ENCODE measurements at places on chromosomes 5 and 9.

DNA sequence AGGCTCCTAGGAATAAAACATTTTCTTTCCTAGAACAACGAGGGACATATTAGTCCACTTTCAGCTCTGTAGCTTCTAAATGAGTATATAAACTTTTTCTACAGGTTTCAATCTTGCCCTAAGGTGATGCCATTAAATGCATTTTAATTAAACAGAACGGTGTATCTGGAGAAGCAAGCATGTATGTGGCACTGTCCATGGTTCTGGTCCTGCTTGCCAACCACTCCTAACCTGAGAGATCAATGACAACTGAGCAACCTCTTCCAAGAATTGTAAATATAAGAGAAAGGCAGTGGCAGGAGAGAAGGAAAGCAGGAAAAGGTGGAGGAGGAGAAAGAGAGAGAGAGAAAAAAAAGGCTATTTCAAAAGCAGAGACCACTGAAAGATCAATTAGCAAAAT lies 95.6 kb upstream of the SPOCK1 start:
- no peak for DNase-seq

GRCh38 chr5:126492939-126493338 lies 69.7 kb downstream of the GRAMD2B start:
- DNase-seq: no peak

GRCh38 chr5:132224716-132225115 lies 2.9 kb downstream of the P4HA2 start:
- DNase-seq: no peak

DNA sequence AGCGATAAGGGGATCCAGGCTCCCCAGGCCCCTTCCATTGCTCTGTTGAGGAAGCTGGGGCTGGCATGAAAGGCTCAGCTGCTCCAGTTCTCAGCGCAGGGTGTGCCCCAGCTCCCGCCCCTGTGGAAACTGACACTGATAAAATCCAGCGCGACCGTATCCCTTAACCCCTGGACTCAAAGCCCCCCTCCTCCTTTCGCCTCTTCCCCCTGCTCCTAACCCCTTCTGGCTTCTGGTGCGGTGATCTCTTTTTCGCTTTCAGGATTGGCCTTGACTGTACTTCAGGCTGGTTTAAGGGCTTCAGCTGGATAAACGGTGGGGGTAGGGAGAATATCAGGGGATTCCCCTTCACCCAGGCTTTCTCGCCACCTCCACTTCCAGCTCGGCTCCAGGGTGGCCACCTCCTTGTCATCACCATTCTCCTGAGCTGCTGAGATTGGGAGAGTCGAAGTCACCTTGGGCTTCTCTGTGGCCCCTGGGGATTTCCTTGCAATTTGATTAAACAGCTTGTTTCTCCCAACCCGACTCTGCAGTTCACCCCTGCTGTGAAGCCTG lies 843 bp downstream of the BSPRY start:
- no peak for DNase-seq

DNA sequence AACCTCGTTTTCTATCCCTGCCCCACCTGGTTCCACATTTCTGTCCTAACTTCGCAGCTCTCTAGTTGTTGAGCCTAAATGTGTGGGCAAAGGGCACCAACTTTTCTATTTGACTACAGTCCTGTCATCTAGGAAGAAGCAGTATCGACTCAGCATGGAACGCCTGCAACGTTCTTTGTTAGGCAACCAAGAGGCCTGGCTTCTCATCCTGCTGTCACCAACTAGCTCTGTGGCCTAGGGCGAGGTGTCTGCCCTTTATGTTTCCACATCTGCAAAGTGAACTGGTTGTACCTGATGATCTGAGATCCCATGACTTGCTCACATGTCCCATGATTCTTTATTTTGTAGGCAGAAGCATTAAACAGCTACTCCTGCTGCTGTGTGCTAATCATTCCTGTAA lies 248.9 kb downstream of the ADAMTSL1 start:
- DNase-seq: no peak

- DNase-seq: no peak
Observed at GRCh38 chr9:120941046-120941770, 14.6 kb upstream of the TRAF1 start.

- DNase-seq: no peak
Observed at GRCh38 chr5:117107859-117108258, 533.2 kb upstream of the SEMA6A start.

GRCh38 chr9:98444601-98445000 lies 189.2 kb upstream of the TBC1D2 start:
- DNase-seq: no peak

- DNase-seq: no peak
Observed at GRCh38 chr9:7320139-7320538, 479.4 kb downstream of the DMAC1 start.

- no peak for DNase-seq
Observed at GRCh38 chr5:128480906-128481633, 57.0 kb downstream of the FBN2 start.

- DNase-seq: no peak
Observed at GRCh38 chr9:136309101-136309801, 5.4 kb upstream of the CCDC187 start.

Measured in globus pallidus (tissue), 1 donor.